ENCODE measurements at places on chromosomes 3 and 15.

DNA sequence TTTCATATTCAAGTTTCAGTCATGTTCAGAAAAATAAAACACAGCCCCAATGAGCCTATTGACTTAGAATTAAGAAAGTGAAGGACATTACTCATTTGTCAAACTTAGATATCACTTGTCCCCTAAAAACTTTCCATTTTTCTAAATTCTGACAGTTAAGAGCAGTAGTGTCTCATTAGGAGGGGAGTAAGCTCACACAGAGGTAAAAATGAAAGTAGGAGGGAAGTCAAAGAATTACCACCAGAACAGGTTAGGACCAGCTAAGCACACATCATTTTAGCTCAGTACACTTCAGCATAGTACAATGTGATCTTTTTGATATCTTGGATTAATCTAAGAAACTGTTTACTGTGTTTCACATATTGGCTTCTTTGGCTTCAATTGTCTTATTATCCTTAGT is 64.3 kb downstream of the OSTN start:
- DNase-seq = no peak

GRCh38 chr3:71723452-71724170 is 1.6 kb downstream of the EIF4E3 start:
- no peak for DNase-seq

DNA sequence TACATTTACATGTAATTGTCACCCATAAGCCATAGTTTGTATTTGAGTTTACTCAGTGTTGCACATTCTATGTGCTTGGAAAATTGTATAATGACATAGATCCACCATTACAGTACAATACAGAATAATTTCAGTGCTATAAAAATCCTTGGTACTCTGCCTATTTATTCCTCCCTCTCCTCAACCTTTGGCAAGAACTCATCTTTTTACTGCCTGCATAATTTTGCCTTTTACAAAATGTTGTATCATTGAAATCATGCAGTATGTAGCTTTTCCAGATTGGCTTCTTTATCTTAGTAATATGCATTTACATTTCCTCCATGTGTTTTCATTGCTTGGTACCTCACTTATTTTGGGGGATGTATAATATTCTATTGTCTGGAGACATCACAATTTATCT is 786.9 kb upstream of the SEMA6D start:
- DNase-seq = no peak

- DNase-seq = no peak
Observed at GRCh38 chr3:5635746-5636145, 448.2 kb downstream of the EDEM1 start.
